ENCODE measurements at places on chromosomes 16 and 17.

GRCh38 chr17:63645775-63646487, 23.7 kb downstream of the MAP3K3 start:
- DNase-seq = no peak

GRCh38 chr17:75124041-75124818, 7.3 kb downstream of the NT5C start:
- no peak for DNase-seq

GRCh38 chr17:74805591-74805991, 29.4 kb upstream of the NAT9 start:
- DNase-seq = peak; percentile 45

- peak; percentile 76 for DNase-seq
Observed at GRCh38 chr16:67951485-67951884, 7.6 kb upstream of the LCAT start.

- DNase-seq = no peak
Observed at GRCh38 chr16:51211148-51211547, 60.1 kb upstream of the SALL1 start.

- DNase-seq = no peak
Observed at GRCh38 chr17:4738136-4739121, 1.2 kb upstream of the ZMYND15 start.

GRCh38 chr17:79484600-79485418, 126.0 kb downstream of the RBFOX3 start:
- DNase-seq = no peak

GRCh38 chr16:3242709-3243108, 7.8 kb upstream of the ZNF200 start:
- no peak for DNase-seq

DNA sequence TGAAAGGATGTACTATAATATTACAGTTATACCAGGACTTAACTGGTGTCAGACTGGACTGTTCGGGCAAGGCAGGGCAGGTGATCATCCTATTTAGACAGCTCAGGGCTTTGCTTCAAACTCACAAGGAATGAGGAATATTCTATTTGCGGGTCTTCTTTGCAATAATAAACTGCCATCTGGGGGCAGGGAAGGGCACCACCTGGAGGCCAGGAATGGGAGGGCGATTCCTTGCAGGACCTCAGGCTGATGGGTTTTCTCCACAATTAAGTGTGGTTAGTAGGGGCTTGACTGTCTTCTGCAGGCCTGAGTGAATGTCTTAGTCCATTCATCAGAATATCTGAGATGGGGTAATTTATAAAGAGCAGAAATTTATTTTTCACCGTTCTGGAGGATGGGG, 424.1 kb downstream of the CA10 start:
- no peak for DNase-seq

DNA sequence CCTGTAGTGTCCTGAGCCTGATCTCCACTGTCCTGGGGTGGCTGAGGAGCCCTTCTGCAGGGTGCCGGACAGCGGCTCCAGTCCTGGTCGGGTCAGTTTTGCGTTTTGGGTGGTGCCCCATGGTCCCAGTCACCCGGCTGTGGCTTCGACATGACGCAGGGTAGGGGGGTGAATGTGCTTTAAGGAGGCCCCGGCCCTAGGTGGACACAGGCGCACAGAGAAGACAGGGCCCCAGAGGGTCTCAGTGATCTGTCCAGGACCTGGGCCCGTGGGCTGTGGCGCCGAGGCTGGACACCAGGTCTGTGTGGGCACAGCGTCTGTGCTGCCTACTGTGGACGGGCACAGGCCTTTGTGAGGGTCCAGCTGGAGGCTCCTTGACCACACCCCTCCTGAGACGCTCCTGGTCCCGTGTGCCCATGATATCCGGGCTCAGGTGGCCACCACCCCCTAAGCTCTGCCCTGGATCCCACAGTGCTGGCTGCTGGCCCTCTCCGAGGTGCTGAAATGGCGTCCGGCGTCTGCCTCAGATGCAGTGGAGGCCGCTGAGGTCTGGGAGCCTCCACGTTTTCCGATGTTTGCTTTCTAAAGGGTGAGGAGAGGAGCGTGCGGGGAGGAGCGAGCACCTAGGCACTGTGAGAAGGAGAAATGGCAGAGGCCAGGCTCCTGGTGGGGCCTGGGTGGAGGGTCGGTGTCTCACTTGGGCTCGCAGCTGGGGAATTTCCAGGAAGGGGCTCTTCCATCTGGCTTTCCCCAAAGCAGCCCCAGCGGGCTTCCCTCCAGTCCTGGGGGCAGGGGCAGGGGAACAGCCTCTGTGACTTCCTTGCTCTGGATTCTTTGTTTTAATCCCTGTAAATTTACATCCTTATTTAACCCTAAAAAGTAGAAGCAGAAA, 56.1 kb upstream of the ACSF3 start:
- DNase-seq = no peak

GRCh38 chr16:57801809-57802340, 416 bp downstream of the KIFC3 start:
- no peak for DNase-seq

DNA sequence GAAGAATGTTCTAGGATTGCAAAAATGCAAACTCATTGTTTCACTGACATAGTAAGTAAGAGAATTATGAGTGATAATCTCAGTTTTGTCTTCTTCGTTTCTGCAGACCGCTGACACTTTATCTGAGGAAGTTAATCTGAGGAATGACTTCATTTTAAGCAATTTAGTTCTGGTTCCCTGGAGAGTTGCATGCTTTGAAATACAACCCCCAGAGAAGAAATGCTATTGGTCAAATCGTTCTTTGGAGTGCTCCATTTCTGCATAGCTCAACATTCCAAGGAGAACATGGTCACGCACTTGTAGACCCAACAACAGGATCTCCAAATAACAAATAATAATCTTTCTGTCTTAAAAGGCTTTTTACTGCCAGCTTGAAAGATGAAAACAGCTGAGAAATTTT, 427.1 kb downstream of the GRIN2A start:
- DNase-seq = no peak

- no peak for DNase-seq
Observed at GRCh38 chr16:73482310-73482709, 434.4 kb upstream of the ZFHX3 start.

DNA sequence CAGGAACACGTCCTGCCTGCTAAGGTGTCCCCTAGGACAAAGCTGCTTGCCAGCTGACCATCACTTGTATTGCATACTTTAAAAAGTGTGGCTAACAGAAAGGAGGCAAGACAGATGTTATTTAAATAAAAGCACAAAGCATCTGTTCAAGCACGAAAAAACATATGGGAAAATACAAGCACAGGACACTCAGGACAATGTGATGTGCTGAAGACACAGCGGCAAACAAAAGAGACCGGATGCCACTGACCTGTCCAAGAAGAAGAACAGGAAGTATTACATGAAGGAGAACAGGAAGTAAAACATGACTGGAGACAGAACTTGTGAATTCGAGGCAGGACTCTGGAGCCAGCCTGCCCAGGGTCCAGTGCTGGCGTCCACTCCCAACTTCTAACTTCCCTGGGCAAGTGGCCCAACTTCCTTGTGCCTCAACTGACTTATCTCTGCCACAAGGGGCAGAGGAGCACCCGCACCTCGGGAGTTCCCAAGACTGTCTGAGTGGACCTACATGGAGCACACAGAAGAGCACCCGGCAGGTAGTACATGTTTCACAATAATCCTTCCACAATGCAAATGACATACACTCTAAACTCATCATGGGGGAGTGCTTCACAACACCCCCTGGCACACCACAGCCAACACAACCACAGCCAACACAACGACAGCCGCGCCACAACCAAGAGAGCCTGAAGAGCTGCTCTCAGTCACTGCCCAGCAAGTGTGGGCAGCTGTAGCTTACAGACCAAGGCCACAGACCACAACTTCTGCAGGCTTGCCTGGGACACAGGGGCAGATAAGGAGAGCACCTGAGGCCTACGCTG, 36.6 kb downstream of the ANKRD11 start:
- no peak for DNase-seq

DNA sequence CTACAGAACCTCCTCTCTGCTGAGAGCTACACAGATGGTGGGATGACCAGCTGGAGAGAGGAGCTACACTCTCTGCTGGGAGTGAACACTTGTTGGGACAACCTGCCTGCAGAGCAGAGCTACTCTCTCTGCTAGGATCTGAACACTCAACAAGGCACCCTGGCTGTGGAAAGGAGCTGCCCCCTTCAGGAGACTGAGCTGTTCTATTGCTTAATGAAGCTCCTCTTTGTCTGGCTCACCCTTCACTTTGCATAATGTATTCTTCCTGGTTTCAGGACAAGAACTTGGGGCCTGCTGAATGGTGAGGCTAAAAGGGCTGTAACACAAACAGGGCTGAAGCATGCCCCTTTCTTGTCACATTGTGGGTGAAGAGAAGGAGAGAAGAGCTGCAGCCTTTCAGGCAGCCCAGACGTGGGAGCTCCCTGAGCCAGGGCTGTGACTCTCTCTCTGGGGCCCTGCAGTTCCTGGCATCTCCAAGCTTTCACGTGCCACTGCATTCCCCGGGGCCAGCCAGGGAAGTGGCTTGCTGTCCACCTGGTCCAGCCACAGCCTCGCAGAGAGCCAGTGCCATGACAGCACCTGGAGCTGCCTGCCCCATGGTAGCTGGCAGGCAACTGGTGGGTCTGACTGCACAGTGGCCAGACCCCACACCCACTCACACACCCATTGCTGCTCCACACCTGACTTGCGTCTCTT, 272.8 kb upstream of the KCNJ16 start:
- DNase-seq = no peak

GRCh38 chr17:17711641-17712162, 30.4 kb downstream of the RAI1 start:
- DNase-seq = no peak

DNA sequence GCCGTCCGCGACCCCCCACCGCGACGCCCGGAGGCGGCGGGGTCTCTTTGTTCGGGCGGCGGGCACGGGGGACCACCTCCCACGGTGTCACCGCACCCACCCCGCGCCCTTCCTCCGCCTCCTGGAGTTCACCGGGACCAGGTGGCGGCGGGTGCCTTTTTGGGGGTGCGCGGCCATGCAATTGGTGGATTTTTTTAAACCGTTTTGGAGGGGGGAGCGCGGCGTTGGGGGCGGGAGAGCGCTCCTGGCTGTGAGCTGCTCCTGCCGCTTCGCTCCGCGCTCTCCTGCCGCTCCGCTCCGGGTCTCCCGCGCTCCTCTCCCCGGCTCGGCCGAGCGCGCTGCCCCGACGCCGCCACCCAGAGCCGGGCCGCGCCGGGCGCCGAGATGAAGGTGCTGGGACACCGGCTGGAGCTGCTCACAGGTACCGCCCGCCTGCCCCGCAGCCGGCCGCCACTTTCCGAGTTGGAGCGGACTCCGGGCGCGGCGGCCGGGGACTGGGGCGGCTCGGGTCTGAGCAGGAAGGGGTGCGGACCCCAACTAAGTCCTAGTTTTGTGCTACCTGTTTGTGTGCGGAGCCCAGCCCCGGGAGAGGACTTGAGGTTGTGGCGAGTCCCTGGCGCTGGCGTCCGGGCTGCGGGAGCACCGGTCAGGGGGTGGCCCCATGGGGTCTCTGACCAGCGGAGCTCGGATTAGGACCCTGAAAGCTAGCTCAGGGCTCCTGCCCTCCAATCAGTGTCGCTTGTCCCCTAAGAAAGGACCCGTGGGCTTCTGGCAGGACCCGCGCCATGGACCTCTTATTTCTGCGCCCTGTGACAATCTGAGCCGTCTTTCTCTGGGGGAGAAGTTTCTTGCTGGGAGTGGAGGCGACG, 35.7 kb upstream of the NDRG4 start:
- no peak for DNase-seq

DNA sequence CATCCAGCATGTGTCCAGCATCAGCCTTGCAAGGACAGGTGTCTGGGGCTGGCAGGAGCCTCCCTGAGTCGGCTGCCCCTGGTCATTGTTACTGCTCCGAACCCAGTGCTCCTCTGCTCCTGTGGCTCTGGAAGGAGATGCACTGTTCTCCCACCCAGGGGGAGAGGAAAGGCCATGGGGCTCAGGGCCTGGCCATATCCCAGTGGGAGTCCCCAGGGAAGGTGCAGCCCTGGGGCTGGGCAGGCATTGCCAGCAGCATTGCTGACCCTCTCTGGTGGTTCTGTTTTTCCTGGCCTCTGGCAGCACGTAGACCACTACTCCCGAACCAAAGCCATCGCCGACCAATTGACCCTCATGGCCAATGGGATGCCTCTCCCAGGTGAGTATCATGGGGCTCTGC, 9.6 kb downstream of the SDR42E2 start:
- DNase-seq = no peak

GRCh38 chr17:510226-510917, 157.8 kb upstream of the RPH3AL start:
- no peak for DNase-seq

GRCh38 chr16:30745082-30745481, 3.1 kb upstream of the PHKG2 start:
- no peak for DNase-seq

GRCh38 chr17:78925662-78926555, 722 bp upstream of the TIMP2 start:
- peak; percentile 33 for DNase-seq
